ENCODE measurements at places on chromosomes 12 and 14.

- no peak for DNase-seq
Observed at GRCh38 chr14:24542346-24542936, 33.6 kb downstream of the CTSG start.

GRCh38 chr12:2886768-2887450, 3.8 kb upstream of the TULP3 start:
- DNase-seq = no peak

- DNase-seq = no peak
Observed at GRCh38 chr12:79275631-79276030, 411.1 kb downstream of the SYT1 start.

DNA sequence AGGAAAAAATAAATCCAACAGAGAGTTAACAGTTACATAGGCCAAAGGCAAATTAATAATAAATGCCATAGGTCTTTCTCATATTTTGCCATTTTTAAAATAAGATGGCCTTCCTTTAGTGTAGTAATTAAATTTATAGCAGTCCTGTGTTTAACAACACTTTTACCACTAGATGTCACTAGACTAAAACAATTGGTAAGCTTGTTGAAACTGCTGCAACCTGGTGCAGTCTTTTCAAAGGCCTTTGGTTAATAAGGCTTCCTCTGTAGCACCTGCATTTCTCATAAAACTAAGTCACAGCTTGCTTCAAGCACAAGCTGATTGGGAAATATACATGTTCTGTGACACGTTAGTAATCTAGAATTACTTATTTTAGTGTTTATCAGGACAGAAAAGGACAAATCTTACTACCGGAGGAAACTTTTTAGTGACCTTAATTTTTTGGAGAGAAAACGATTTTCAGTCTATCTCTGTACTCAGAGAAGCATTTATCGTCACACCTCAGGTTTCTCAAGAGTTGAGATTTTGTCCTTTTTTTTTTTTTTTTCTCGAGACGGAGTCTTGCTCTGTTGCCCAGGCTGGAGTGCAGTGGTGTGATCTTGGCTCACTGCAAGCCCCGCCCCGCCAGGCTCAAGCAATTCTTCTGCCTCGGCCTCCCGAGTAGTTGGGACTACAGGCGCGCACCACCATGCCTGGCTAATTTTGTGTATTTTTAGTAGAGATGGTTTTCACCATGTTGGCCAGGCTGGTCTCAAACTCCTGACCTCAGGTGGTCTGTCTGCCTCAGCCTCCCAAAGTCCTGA, 20.0 kb downstream of the BORCS5 start:
- DNase-seq = no peak

GRCh38 chr12:103960616-103961227, 5.0 kb upstream of the TDG start:
- DNase-seq = no peak

DNA sequence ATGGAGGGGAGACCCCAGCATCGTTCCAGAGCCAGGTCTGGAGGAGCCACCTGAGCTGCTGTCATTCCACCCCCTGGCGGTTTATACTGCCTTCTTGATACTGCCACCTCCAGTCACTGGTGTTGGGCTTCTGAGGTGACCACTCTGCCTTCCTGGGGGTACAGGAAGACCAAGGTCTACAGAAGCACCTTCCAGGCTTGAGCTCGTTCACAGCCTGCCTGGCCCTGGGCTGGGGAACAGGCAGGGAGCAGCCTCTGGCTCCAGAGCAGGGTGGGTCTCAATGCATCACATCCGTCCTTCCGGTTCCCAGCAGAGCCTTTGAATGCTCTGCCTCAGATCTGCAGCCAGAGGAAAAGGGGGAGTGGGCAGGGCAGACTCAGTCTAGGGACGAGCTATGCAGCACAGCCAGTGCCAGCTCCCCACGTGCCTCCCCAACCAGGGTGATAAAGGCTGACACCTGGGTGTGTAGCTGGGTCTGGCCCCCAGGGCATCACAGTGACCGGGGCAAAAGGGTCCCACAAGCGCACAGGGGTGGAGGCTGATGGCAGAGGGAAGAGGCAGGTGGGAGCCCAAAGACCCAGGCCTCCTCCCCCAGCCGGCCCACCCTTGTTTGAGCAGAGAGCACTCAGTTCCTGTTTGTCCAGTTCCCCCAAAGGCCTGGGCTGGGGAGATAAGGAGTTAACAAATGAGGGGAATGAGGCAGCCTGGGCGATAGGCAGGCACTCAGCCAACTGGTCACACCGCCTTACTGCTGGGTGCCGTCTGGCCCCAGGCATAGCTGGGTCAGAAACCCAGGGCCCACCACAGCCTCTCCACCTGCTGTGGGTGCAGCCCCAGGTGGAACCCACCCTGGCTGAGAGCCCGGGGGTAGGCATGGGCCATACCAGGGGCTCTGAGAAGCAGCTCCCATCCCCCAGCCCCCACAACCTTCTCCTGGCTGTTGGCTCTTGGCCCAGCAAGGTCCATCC, 17.1 kb downstream of the DEGS2 start:
- DNase-seq = peak; percentile 52

DNA sequence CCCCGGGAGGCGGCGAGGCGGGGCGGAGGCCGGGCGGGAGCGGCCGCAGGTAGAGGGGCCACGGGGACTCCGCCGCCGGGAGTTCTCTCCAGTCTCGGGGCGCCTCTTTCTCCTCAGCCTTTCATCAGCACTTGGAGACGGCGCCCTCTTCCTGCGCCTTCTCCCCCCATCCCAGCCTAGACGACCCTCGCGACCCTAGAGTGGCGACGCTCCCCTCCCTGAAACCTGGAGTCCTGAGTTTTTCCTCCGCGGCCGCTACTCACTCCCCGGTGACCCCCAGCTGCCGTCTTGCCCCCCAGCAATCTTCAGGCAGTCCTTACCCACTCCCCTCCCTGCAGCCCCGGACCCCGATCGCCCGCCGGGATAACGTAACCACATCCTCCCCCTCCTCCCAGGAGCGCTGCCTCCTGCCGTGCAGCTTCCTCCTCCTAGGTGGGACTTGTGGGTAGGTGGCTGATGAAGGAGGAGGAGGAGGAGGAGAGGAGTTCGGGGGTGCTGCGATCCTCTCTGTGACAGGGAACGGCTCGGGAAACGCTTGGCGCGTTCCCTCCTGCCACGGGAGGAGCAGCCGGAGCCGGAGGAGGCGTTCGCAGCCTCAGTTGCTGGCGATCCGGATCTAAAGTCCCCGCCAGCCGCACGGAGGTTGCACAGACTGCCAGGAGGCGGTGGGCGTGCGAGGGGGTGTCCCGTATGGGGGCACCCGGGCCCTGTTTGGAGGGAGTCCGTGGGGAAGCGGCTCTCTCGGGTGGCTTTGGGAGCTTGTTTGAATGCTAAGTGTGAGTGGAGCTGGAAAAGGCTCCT, 891 bp downstream of the PLEKHA5 start:
- peak; percentile 44 for DNase-seq

GRCh38 chr14:105181549-105182295, 610 bp upstream of the NUDT14 start:
- DNase-seq = no peak

- no peak for DNase-seq
Observed at GRCh38 chr12:96882862-96883261, 24.2 kb upstream of the NEDD1 start.

DNA sequence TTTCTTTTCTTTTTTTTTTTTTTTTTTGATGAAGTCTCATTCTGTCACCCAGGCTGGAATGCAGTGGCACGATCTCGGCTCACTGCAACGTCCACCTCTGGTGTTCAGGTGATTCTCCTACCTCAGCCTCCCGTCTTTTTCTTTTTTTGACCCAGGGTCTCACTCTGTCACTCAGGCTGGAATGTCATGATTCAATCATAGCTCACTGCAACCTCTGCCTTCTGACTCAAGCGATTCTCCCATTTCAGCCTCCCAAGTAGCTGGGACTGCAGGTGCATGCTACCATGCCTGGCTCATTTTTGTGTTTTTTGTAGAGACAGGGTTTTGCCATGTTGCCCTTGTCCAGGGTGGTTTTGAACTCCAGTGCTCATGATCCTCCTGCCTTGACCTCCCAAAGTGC, 12.0 kb downstream of the FUT8 start:
- no peak for DNase-seq

DNA sequence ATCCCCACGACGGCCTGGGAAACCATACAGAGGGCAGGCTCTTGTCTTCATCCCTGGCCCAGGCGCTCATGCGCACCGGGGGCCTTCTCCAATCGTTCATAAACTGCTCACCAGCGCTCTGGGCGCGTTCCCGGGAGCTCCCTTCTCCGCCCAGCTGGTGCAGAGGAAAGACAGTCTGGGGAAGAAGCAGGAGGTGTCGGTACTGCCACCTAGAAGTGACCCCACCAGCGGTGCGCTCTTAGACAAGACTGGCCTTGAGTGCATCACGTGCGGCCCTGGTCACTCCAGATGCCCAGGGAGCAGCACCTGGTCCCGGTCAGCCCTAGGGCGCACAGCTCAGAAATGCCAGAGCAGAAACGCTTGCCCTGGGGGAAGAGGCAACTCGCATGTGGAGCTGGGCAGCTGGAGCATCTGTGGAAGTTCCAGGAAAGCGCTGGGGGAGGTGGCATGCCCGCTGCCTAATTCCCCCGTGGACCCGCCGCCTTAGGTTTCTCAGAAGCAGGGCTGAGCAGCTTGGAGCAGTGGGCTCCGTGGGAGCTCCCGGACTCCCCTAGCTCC, 2.5 kb downstream of the GSC start:
- DNase-seq = no peak

GRCh38 chr12:58629376-58629775, 290.9 kb downstream of the LRIG3 start:
- DNase-seq = no peak

DNA sequence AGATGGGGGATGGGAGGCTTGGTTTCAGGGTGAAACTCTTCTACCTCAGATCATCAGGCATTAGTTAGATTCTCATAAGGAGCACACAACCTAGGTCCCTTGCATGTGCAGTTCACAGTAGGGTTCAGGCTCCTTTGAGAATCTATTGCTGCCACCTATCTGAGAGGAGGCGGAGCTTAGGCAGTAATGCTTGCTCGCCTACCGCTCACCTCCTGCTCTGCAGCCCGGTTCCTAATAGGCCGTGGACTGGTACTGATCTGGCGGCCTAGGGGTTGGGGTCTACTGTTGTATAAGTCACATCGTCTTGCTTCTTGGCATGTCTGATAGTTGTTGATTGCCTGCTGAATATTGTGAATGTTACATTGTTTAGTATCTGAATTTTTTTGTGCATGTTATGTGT, 12.2 kb downstream of the SCYL2 start:
- DNase-seq = no peak

DNA sequence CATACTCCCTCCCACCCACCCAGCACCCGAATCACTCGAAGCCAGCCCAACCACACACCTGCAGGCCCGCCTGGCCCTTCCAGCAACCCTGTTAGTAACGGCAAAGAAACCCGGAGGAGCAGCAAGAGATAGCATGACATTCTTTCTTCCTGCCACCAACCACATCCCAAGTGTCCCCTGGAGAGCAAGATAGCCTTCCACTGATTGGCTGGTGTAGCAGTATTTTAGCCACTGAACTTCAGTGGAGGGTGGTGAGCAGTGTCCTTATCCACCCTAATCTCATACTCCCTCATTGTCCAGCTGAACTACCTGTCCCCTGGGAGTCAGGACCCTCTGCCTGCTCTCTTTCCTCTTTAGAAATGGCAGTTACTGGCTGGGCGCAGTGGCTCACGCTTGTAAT, 769 bp upstream of the SLC39A5 start:
- no peak for DNase-seq

DNA sequence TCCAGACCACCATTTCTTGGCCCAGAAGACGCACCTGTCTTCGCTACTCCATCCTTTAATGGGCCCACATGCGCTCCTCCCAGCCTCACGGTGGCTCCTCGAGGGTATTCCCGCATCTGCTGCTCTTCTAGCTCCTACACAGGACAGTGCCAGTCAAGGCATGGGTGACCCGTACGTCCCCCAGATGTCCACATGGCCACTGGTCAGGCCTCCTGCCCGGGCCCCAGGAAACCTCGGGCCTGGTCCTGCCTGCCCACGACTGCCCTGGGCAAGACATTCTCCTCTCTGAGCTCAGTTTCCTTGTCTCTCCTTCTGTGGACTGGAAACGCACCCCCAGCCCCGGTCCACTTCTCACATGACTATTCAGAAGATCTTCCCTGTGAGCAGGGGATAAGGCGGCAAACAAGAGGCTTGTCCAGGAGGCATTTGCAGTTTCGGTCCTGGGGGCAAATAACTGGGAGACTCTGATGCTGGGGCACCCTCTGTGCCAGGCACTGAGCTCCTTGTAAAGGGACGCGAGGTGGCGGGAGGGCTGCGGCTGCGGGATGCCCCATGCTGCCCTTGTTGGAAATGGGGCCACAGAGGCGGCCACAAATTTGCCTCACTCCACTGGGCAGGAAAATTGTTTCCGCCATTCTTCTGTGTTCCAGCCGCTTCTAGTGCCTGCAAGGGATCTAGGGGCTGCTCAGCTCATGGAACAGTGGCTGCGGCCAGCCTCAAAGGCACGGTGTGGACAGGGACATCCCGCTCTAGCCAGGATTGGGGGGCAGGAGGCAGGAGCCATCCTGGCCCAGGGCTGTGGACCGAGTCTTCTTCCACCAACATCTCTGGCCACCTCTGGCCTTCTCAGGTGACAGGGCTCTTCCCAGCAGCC, 6.8 kb upstream of the BEGAIN start:
- DNase-seq = no peak

GRCh38 chr12:57551637-57552305, 1.9 kb downstream of the KIF5A start:
- no peak for DNase-seq

GRCh38 chr12:2270846-2271245, 218.1 kb downstream of the CACNA1C start:
- DNase-seq = no peak

DNA sequence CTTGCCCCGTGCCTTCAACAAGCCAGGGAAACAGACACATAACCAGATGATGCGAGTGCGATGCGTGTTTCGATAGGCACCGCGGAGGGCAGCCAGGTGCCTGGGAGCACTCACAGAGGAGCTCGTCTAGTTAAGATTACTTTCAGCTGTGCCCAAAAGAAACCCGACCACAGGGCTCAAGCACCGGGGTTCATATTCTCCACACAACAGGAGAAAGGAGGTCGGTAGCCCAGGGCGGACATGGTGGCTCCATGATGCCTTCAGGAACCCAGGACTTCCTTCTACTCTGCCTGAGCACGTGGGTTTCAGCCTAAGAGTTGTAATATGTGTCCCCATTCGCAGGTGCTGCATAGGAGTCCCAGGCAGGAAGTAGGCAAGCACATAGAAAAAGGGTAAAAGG, 53.7 kb upstream of the DDX11 start:
- no peak for DNase-seq

DNA sequence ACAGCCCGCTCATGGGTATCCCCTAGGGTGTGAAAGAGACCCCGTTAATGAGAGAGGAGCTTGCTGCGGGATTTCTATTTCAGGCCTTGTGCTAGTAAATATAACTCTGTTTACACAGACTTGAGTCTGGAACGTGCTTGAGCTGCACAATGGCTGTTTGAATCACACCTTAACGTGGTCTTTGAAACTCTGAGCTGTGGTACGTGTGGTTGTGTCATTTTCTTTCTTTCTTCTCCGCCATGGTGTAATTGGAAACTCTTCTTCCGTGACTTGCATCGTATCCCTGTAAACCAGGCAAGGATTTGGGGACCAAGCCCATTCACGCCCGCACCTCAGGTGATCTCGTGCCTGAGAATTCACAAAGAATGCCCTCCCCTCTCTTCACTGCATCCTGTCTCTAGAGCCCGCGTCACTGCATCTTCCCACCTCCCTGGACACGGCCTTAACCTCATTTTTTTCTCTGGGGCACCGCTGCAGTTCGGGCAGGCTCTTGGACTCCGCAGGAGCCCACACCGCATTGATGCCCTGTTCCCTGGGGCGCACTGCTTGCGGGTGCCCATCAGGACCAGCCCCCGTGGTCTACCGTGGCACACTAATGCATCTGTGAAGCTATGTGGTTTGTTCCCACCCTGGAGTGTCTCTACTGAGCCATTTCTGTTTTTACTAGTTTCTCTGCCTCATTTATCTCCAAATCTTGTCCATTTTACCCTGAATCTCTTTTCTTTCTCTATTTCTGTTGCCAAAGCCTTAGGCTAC, 78.4 kb upstream of the PARP11 start:
- DNase-seq = no peak
